ENCODE measurements at places on chromosomes 16 and 17. TPM values are rescaled to one million over a fixed set of nuclear protein-coding genes. Genes with fewer than 3 reads are reported as not detected.

The SOX8 gene
- polyA plus RNA-seq = 1.9 TPM

The CFAP97D1 gene
- not detected for polyA plus RNA-seq

The RCVRN gene
- polyA plus RNA-seq = 0.49 TPM

The ABCA6 gene
- polyA plus RNA-seq = 14.4 TPM

The CDRT15 gene
- polyA plus RNA-seq = 0.73 TPM

The TNRC6A gene
- polyA plus RNA-seq = 75.2 TPM

The COX4I1 gene
- 371 TPM for polyA plus RNA-seq

The MT1G gene
- 0.41 TPM for polyA plus RNA-seq

The ADAP2 gene
- polyA plus RNA-seq = 5.2 TPM

The CMTM2 gene
- polyA plus RNA-seq = 0.62 TPM

The CHST4 gene
- polyA plus RNA-seq = 0.15 TPM

The CNGB1 gene
- 0.13 TPM for polyA plus RNA-seq

The CBLN1 gene
- polyA plus RNA-seq = 0.31 TPM

The MYH2 gene
- polyA plus RNA-seq = not detected

The GRAPL gene
- 10.2 TPM for polyA plus RNA-seq

The GRB7 gene
- polyA plus RNA-seq = 31.3 TPM

The MPHOSPH6 gene
- polyA plus RNA-seq = 37.4 TPM

The TEX19 gene
- not detected for polyA plus RNA-seq

The TP53I13 gene
- polyA plus RNA-seq = 20.6 TPM

The FBXO31 gene
- polyA plus RNA-seq = 18.9 TPM

Data from right lung (tissue), 10 donors.